Mucosa of descending colon (tissue), 3 donors: ENCODE measurements at places on chromosomes 5 and 9.

- no peak for DNase-seq
These were observed 497.0 kb downstream of the RAB3C start for GRCh38 chr5:59079622-59080620.

GRCh38 chr5:177098470-177099141 lies 11.9 kb downstream of the FGFR4 start:
- DNase-seq: peak; percentile 44

GRCh38 chr9:85004818-85005413 lies 335.4 kb downstream of the NTRK2 start:
- DNase-seq: no peak

DNA sequence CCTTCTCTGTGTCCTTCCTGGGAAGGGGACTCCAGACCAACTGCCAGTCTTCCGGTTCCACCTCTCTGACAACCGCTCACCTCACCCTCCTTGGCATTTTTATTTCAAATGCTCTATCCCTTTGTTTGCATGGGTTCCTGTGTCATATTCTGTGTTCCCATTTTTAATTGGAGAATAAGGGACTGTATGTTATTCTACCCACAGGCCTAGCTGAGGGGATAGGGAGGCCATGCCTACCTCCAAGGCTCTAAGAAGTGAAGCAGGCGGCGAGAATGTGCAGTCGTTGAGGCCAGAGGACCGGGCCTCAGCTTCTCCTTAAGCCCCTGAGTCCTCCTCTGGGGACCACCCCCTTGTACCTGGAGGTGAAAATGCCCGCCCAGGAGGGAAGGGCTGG lies 936 bp upstream of the WDR5 start:
- DNase-seq: no peak

DNA sequence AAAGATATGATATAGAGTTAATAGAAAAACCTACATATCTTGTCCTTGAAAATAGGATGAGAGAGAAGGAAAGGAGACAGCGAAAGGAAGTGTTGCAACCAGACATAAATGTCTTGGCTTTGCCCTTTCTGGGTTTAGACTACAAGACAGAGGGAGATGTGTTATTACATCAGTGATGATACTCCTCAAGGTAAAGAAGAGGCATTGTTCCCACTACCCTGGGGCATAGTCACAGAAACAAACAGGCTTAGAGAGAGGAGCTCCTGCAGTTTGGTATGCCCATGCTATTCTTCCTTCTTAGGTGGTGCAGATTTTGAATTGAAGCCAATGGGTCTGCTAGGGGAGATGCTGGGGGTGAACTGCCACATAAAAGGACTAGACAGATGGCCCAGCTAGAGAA lies 166.8 kb upstream of the RFX3 start:
- no peak for DNase-seq

DNA sequence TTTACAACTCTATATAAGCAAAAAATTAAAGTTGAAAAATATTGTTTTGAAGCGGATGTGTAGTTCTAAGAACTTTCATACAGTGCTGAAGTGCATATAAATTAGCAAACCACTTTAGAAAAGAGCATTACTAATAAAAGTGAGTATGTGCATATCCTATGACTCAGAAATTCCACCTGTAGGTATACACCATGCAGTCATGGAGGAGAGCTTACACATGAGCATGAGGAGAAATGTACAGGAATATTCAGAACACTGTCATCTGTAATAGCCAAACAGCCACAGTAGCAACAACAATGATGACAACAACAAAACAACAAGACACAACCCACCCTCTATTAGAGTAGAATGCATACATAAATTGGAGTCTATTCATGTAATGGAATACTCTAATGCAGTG lies 138.2 kb upstream of the ARRDC3 start:
- no peak for DNase-seq

DNA sequence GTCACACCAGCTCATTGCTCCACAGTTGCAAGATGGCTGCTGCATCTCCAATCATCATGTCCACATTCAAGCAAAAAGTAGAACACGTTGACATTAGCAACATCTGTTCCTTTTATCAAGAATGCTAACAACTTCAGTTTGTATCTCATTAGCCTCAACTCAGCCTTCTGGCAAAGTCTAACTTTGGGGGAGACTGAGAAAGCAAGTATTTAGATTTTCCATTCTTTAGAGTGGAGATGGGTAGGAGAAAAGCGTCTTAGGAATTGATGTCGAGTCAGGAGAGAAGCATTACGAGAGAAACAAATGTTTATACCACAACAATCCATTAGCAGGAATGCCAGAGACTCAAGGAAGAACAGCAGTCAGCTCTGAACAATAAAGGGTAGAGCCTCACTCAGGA lies 446.3 kb downstream of the ENC1 start:
- DNase-seq: no peak

DNA sequence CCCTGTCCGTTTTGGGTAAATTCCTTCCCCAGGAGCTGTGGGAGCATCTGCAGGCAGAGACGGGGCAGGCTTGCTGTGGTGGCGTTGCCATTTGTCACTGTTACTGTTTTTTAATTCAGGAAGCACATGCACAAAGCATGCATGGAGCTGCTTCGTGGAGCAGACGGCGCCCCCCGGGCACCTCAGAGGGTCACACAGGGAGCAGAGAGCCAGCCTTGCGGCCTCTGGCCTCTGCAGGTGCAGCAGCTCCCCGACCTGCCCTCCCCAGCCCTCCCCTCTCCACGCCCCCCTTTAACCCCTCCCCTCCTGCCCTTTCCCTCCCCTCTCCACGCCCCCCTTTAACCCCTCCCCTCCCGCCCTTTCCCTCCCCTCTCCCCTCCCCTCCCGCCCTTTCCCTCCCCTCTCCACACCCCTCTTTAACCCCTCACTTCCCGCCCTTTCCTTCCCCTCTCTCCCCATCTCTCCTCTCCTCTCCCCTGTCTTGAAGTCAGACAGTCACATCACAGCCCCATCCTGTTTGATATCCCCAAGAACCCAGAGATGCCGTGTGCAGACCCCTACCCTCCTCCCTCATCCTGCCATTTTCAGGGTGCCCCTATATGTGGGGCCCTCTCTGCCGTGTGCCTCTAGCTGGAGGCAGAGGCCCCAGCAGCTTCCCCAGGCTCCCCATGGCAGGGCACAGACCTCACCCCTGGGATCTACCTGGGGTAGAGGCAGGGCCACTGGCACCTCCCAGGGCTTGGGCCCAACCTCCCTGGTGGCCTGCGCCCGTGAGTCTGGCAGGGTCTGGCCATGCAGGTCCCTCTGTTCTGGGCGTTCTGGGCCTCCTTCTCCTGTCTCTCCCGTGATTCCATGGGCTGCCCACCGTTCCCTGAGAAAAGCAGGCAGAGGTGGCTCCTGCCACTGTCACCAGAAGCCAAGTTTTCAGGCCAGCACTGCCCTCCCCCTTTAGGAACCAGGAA lies 29.6 kb upstream of the UBAC1 start:
- peak; percentile 52 for DNase-seq

DNA sequence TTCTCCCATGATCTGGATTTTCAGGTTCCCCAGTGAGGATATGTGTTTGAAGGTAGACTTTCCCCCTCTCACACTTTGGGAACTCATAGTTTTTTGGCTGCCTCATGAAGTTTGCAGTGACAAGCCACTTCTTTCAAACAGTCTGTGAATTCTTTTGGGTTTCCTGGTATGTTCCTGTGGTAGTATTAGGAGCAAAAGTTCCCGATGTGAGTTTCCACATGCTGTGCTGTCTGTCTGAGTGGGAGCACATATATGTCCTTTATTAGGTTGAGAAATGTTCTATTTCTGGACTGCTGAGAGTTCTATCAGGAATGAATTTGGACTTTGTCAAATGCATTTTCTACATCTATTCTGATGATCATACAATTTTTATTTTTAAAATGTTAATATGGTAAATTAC lies 273.2 kb upstream of the TARS1 start:
- no peak for DNase-seq

DNA sequence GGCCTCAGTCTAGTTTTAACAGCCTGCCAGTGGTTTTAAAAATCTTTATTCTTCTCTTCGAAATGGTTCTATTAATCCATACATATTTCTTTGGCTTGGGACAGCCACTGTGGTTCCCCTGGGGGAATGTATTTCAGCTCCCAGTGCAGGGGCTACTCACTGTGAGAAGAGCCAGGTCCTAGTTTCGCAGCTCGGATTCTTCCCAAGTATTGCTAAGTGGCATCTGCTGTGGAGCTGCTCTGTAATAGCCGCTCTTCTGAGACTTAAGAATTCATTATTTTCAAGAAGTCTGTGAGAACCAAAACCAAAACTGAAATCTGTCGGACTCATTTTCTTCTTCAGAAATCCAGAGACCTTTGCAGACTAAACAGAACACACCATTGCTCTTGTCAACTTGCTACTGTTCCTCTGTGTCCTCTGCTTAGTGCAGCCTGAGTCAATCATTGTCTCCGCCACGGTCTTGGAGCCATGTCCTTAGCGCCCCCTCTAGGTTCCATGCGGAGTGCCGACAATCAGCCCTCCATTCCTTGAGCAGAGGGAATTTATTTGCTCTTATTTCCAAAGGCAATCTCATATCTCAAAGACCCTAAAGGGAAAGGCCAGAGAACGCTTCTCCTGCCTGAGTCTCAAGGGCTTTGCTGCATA lies 478.2 kb downstream of the SPATA31D1 start:
- no peak for DNase-seq

DNA sequence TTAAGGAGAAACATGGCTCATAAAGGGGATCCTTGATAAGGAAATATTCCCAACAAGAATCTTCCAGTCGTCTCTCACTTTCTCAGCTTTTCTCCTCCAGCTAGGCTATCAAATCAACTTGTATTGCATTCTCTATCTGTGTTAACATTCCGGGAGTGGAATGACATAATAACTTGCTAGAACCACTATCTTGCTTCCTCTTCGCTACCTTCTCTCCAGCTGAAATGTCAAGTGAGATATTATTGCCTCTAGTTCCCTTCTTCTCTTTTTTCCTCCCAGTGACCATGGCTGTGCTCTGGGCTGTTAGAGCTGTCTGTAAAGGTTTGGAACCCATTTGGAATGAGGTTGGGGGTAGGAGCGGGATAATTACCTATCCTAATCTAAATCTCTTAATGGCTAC lies 1329.5 kb upstream of the WWC1 start:
- DNase-seq: no peak

DNA sequence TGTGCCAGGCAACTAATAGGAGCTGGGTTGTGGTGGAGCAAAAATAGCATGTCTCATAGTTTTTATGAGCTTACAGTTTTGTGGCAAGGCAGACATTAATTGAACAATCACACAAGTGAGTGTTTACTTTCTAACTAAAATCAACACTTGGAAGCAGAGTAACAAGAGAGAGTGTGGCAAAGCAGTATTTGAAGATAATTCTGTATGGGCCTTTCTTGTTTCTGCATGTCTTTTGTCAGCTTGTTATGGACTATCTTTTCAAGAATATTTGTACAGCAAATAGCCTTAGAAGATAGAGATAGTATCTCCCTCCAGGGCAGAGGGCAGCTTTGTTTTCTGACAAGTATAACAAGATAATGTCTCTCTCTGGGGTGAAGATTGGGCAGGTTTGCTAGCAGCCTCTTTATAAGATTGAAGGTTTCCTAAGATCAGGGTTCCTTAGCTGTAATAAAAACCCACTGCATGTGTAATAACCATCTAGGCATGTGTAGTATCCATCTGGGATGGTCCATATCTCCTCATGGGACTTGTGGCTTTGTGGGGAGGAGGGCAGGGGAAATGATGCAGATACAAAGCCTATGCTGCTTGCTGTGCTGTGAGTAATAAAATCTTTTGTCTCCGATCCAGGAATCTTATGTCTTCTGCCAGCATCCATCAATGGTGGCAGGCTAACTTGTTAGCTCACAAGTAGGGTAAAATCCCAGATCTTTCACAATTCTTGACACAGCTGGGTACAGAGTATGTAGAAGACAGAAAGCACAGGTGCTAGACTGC lies 479.9 kb downstream of the KDM4C start:
- no peak for DNase-seq

DNA sequence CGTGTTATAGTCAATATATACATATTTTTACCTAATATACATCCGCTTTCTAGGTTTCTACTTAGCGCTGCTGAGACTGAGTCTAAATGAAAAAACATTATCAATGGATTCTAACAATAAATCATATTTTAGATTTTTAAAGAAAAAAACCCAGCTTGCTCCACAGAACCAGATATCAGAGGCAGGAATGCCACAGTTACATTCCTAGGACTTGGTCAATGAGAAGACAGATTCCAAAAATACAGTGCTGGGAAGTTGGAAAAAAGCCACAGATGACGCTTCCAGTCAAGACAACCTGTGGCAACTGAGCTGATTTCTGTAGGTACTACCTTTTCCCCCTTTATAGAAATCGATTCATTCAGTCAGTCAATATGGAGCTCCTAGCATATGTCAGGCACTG lies 577 bp upstream of the CCDC112 start:
- DNase-seq: no peak

DNA sequence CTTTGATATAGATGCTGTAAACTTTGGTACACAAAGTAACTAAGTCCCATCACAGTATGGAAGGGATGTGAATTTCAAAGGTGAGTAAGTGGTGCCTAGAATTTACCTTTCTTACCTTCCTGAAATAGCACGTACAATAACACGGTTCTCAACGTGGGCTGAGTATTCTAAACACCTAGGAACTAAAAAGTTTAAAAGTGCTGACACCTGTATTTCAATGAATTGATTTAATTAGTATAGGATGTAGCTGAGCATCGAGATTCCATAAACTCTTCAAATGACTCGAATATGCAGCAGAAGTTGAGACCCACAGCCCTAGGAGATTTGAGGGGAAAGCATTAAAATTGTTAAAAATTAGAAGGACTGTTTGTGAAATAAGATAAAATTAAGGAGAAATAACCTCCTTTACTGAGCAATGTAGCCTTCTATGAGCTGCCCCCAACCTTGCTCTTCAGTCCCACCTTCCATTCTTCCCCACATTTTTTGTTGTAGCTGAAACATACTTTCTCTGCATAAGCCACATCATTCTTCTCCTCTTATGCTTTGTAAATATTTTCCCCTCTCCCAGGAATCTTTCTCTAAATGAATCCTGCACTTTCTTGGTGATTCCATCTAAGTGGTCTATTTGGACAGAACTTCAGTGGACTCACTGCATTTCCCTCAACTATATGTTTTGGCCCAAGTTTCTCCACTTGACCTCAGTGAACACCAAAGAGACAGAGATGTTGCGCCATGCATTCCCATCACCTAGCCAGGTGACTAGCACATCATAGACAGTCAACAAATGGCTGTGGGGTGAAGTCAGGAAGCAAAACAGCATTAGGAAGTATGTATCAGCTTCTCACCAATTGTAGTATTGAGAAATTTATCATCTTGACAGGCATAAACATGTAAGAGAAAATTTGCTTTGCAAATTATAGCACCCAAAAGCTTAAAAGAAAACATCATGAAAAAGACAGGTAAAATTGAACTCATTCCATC lies 156.5 kb upstream of the TAS2R1 start:
- DNase-seq: no peak

DNA sequence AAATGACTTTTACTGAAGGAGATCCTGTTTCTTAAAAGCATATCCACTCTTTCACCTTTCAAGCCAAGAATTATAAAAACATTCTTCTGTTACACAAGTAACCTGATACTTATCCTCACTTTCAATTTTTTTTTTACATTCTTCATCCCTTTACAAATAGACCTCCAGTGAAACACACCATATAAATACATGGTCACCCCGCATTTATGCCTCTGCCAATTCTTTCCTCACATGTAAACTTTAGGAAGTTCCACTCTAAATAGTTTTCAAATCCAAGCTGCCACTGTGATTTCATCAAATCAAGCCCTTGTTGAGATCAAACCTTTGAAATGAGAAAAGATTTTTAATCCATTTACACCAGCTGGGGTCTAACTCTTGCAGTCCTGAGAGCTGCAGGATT lies 40.0 kb downstream of the GAS1 start:
- no peak for DNase-seq

- DNase-seq: no peak
These were observed 76.2 kb upstream of the PTPN3 start for GRCh38 chr9:109574061-109574882.

- peak; percentile 80 for DNase-seq
These were observed 75.6 kb upstream of the ZSWIM6 start for GRCh38 chr5:61256474-61256873.
